Effector memory CD8-positive, alpha-beta T cell (primary cell): ENCODE measurements at places on chromosomes 16 and 17.
A peak's percentile ranks its signal among the peaks of the same experiment; 100 is the strongest.

- peak; percentile 71 for DNase-seq
Measured at GRCh38 chr17:19766421-19767270, 18.5 kb upstream of the ALDH3A1 start.

DNA sequence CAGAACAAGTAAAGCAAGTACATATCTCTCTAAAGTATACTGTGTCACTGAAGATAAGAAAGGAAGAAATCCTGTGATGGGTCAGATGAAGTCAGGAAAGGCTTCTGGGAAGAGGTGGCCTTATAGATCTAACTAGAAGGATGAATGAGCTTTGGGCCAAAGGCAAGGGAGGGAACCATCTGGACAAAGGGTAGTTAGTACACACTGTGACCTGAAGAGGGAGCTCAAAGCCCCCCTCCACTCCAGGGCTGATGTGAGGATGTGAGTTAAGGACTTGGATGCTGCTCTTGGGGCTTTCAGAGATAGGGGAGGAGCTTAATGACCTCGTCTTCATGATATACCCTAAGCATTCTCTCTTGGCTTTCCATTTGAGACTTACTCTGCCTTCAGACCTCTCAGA, 185.3 kb upstream of the CACNG3 start:
- DNase-seq: no peak

DNA sequence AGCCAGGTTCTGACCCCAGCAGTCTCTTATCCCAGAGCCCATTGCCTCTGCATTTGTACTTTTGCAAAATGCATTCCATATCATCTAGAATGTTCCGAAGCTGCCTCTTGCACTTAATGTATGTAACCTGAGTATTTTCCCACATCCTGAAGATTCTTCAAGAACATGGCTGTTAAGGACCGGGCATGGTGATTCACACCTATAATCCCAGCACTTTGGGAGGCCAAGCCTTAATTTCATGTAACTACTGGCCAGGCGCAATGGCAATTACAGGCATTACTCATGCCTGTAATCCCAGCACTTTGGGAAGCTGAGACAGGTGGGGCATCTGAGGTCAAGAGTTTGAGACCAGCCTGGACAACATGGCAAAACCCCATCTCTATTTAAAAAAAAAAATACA, 31.7 kb upstream of the GAN start:
- no peak for DNase-seq

GRCh38 chr16:82612263-82612662, 14.5 kb upstream of the CDH13 start:
- no peak for DNase-seq

GRCh38 chr17:78255953-78256706, 24.7 kb downstream of the TMEM235 start:
- no peak for DNase-seq
